GM20000 (cell line): ENCODE measurements at places on chromosomes 6 and 20.

GRCh38 chr6:95785785-95786184 is 208.4 kb downstream of the MANEA start:
- no peak for DNase-seq

DNA sequence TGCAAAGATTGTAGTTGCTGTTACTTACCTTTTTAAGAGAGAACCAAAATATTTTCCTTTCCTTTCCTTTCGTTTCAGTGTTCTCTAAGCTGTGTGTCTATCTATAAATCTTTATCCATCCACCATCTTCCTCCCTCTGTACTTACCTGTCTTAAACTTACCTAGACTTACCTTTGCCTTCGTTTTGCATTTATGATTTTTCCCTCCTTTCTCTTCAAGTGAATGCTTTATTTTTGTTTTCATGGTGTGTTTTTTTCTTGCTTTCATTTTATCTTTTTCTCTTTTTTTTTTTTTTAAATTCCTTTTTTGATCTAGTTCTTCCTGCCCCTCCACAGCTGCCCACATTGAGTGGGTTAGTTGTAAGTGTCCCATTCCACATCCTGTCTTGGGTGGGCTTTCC is 26.2 kb downstream of the ARID1B start:
- no peak for DNase-seq

GRCh38 chr6:32895006-32895345 is 41.0 kb downstream of the PSMB9 start:
- DNase-seq, result no peak

DNA sequence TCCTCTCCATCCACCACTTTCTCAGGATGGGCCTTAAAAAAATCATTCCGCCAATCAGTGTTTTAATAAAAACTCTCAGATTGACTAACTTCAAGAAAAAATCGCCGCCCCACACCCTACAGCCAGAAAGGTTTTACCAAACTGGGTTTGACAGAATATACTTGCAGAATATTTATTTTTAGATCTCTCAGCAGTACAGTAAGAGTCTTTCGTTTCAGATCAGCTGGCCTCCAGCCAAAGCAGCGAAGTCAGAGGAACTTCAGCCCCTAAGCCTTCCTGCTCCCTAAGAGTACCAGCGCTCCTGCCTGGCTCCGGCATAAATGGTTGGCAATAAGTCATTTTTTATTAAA is 24.7 kb downstream of the TBC1D7 start:
- peak; percentile 76 for DNase-seq

GRCh38 chr6:118083711-118084110 is 176.6 kb downstream of the SLC35F1 start:
- no peak for DNase-seq

- DNase-seq, result peak; percentile 54
Observed at GRCh38 chr6:130020073-130020906, 1.9 kb downstream of the L3MBTL3 start.

DNA sequence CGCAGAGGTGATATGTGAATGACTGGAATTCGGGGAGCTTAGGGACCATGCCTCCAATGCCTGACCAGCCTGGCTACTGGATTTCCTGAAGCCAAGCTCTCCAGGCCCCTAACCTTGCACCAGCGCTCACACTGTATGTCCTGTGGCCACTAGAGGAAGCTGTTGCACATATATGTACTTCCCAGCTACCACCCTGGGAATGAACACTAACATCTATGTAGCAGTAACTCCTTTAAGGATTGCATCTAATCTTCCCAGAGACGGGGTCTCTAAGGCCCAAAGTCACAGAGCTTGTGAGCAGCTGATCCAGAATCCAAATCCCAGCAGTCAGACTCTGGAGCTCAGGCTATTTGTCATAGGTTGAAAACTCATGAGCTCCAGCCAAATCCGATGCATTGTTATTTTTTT is 20.4 kb upstream of the BPIFB1 start:
- DNase-seq, result no peak

DNA sequence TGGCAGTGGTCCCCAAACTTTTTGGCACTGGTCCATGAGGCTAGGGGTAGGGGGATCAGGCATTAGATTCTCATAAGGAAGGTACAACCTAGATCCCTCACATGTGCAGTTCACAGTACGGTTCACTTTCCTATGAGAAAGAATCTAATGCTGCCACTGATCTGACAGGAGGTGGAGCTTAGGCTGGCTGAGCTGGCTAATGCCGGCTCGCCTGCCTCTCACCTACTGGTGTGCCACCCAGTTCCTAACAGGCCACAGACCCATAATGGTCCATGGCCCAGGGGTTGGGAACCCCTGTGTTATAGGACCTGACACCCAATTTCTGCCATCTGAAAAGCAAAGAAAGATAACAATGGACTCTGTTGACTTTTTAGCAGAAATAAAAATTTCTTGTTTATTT is 199.6 kb downstream of the GMPR start:
- DNase-seq, result no peak

DNA sequence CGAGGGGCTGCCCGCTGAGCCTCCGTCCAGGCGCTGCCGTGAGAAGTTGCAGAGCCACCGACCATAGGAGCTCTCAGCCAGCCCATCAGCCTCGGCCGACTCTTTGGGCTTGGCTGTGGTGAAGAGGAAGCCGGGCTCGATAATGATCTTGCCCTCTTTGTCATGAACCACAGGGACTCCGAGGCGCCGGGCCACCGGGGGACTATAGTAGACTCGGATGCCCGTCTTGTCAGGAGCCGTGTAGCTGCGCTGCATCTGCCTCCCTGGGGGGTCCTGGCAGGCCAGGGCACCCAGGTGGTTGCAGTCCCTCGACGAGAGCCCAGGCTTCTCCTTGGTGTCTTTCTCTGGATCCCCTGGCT is 20.5 kb upstream of the DSN1 start:
- DNase-seq, result no peak

DNA sequence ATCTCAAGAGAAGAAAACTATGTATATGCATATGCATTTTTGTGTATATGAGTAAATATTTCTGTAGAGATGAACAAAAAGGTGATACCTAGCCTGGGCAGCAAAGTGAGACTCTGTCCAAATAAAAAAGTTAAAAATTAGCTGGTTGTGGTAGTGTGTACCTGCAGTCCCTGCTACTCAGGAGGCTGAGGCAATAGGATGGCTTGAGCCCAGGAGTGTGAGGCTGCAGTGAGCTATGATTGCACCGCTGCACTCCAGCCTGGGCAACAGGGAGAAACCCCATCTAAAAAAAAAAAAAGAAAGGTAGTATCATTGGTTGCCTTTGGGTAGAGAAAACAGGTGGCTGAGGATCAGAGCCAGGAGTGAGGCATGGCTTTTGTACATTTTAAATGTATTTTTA is 50.9 kb downstream of the KLHL31 start:
- DNase-seq, result no peak

DNA sequence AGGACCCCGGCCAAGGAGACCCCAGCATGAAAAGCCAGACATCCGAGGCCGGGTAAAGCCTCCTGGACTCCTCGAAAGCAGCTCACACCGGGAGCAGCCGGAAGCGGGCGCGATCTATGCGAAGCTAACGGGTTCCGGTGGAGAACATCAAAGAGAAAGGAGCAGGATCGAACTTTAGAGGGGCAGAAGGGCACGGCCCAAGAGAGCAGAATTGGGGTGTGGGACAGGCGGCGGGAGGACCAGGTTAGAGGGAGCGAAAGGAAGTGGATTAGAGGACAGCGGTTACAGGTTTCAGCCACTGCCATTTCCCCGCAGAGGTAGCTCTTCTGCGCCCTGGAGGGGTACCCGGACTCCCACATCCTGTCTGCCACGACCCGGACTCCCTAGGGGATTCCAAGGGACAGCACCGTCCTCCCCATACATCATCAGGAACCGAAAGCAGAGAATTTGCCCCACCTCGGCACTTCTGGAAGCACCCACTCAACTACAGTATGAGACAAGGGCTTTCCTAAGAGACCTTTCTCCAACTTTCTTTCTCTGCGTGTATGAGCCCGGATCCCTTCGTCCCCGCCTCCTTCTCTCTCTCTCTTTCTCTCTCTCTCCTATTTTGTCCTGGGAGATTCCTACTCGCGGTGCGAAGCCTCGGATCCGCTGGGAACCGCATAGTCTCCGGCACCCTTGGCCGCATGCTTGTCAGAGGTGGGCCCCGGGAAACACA is 507 bp upstream of the VGLL2 start:
- DNase-seq, result peak; percentile 61

GRCh38 chr6:154814063-154814462 is 80.8 kb downstream of the SCAF8 start:
- no peak for DNase-seq

DNA sequence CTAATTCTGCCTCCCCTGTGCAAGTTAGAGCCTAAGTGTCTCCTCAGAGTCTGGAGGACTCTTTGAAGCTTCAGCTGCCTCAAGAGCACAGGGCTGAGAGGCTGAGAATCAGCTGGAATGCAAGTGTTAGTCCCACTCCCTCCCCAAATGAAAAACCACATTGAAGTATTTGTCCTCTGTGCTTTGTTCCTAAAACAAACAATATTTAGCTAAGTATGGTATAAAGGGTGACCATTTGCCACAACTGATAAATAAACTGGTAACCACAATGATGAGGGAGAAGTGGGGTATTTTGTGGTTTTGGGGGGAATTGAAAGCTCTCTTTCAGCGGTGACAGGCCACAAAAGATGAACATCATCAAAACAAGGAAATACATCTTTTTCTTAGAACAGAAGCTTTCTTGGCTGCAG is 91.7 kb upstream of the HDDC2 start:
- peak; percentile 32 for DNase-seq

DNA sequence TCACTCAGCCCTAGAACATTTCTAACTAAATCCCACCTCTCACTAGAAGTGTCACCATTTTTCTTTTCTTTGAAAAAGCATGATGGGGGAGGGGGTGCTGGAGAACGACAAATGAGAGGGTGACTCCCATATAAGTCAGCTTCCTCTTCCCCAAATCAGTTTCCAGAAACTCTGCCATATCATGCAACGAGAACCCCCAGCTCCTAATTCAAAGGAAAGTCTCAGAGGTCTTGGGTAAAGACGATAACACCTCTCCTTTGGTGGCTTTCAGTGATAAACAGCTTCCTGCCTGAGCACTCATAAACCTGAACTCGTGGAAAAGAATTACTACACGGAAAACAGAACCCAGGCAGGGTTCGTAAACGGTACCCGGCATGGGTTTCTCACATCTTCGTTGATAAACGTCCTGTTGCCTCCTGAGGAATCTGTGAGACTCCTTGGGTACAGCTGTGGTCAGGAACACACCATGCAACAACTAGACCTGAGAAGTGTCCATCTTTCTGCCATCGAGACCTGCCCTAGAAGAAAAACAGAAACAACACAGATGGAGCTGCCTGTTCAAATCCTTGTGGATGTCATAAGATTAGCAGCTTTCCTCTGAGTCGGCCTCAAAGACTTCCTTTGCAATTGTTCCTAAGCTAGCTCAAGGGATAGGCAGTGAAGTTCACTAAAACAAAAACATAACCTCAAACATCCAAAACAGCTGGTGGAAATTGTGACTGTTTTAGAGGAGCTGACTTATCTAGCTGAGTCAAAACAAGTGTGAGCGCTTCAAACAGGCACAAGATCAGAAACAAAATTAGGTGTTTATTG is 185.8 kb upstream of the PRDM1 start:
- no peak for DNase-seq

DNA sequence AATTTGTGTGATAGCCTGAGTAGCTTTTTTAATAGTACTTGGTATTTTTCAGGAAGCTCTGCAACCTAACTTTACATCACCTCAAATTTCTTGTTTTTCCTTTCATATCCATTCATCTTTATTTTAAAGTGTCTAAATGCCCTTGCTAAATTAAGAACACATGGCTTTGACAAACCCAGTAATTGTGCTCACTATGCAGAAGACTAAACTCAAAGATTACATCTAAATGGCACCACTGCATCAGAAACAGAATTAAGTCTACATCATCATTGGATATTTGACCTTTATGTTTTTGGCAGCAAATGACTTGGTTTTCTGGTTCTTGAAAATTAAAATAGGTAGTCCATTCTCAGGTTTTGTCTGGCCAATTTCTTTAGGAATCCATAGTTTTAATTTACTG is 69.6 kb upstream of the HDGFL1 start:
- no peak for DNase-seq

GRCh38 chr6:81002126-81002525 is 750.4 kb downstream of the TENT5A start:
- no peak for DNase-seq

DNA sequence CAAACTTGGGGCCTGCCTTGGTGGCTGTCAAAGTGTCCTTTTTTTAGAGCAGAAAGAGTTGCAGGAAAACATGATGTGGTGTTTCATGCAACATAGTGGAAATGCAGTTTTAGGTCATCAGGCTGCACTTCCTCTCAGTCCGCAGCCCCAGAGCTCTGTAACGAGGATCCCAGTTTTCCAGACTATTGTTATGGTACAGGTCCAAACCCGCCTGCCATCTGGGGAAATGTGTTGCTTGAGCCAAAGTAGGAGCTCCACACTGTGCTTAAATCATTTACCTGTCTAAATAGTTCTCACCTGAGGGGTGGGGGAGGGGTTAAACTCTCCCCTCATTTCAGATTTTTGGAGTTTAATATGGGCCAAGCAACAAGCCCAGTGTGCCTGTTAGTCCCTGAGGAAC is 59.8 kb downstream of the GOPC start:
- DNase-seq, result no peak

DNA sequence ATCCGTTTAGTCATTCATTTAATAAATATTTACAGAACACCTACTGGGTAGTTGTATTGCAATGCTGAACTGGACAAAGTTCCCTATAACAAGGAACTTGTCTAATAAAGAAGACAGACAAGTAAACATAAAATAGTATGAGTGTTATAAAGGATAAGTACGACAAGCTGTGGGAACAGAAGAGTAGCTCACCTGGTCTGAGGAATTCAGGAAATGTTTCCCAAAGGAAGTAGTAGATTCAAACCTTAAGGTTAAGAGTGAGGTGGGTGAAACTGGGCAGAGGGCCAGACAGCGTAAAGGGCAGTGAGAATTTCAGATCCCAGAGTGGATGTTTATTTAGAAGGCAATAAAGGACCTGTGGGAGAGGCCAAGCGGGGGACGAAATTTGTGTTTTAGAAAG is 72.3 kb upstream of the CD2AP start:
- no peak for DNase-seq

DNA sequence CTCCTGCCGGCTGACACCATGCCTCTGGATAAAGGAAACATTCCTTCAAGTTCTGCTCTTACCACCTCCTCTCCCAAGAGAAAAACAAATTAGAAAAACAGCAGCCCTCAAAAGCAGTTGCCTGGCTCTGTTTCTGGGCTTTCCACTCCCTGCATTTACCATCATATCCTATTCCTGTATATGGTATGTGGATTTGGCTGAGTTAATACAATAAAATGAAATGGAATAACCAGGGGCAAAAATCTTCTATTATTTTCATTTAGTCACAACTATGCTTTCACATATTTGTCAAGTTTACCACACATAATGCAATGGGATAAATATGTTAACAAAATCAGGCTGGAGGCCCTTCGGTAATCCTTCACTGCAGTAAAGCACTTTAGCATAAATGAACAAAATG is 34.3 kb downstream of the COL12A1 start:
- DNase-seq, result no peak

- DNase-seq, result no peak
Observed at GRCh38 chr20:59958626-59959025, 403 bp downstream of the CDH26 start.

GRCh38 chr6:142570221-142570671 is 268.4 kb downstream of the ADGRG6 start:
- DNase-seq, result no peak

- no peak for DNase-seq
Observed at GRCh38 chr20:44231713-44232468, 15.2 kb upstream of the GDAP1L1 start.
